WTC11 (cell line): ENCODE measurements at places on chromosomes 5 and 9. TPM values are rescaled to one million over a fixed set of nuclear protein-coding genes. Genes with fewer than 3 reads are reported as not detected.

SMIM32 gene
- total RNA-seq = 0.18 to 0.37 TPM in 2 of 3 replicates, not detected in the other

DNA sequence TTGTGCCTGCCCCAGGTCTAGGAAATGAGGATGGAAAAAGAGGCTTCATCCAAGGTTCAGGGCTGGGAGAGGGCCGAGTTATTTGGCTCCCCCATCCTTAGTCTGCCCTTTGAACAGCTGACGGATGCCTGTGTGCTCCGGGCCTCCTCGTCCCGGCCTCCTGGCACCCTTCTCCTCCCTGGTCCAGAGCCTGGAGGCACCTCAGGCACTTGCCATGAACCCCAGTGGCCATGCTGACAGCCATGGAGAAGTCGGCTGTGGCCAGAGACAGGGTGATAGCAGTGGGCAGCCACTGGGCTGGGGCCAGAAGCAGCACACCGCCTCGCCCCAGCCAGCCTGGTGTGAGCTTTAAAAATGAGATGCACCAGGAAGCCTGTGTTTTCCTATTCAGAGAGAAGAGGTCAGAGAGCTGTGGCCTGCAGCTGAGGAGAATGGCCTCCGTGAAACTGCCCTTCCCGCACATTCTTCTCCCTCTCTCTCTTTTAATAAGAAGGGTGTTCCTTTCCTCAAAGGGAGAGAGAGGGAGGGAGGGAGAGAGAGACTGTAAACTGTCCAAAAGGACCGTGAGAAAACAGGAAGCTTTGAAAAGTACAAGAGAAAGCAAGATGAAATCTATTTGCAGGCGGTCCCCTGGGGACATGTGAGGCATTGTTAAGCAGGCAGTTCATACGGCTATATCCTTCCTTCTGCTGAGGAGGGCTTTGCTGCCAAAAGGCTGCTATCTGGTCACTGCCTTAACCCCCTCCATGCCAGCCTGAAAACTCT is 55.3 kb downstream of the ZNF366 start:
- no peak for DNase-seq

GRCh38 chr9:77486968-77487367 is 161.2 kb downstream of the GNA14 start:
- DNase-seq = no peak

LCP2 gene
- total RNA-seq = 0.37 to 0.73 TPM (median 0.72 TPM) in 3 replicates

FBP1 gene
- total RNA-seq = 5.7 to 6.4 TPM (median 5.8 TPM) in 3 replicates

DNA sequence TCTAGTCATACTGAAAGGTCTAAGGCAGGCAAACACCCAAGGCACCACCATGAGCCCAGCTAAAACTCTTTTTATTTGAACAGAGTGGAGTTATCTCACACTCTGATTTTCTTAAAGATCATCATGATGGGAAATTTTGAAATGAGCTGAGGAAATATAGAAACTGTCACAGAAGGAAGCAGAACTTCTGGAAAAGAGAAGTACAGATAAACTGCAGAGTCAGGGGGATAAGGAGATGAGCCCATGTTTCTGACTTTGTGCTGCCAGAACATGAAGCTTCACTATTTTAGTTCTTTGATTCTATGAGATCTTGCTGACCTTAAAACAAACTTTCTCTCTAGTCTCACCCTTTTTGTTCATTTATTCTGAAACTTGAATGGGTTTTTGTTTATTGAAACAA is 406.5 kb upstream of the EDIL3 start:
- DNase-seq = no peak

- DNase-seq = no peak
These were observed 289.1 kb upstream of the KLF4 start for GRCh38 chr9:107778661-107779060.

RANBP17 gene
- 23.1 to 27.4 TPM (median 23.1 TPM) in 3 replicates for total RNA-seq

LCN9 gene
- total RNA-seq = 1.4 to 2.6 TPM (median 1.7 TPM) in 3 replicates
